Effector memory CD4-positive, alpha-beta T cell (primary cell): ENCODE measurements at places on chromosomes 5 and 9.

- DNase-seq: no peak
These were observed 126.6 kb upstream of the TYRP1 start for GRCh38 chr9:12566404-12567090.

- no peak for DNase-seq
These were observed 85.7 kb upstream of the GRIA1 start for GRCh38 chr5:153404747-153405146.

GRCh38 chr5:116766470-116766947 lies 191.9 kb upstream of the SEMA6A start:
- no peak for DNase-seq

DNA sequence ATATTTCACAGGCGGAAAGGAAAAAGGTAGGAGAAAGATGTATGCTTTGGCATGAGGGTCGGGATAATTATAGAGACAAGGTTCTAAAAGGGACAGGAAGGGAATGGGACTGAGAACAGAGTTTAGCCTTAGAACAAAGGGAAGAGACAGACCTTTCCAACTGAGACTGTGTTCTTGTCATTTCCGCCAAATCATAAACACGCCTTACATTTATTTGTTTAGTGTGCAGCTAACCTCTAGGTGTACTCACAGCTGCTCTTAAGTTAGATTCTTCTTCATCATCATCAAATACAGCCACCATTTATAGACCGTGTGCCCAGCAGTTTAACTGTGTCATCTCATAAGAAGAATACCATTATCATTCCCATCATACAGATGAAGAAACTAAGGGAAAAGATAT lies 5.9 kb upstream of the DELE1 start:
- no peak for DNase-seq

DNA sequence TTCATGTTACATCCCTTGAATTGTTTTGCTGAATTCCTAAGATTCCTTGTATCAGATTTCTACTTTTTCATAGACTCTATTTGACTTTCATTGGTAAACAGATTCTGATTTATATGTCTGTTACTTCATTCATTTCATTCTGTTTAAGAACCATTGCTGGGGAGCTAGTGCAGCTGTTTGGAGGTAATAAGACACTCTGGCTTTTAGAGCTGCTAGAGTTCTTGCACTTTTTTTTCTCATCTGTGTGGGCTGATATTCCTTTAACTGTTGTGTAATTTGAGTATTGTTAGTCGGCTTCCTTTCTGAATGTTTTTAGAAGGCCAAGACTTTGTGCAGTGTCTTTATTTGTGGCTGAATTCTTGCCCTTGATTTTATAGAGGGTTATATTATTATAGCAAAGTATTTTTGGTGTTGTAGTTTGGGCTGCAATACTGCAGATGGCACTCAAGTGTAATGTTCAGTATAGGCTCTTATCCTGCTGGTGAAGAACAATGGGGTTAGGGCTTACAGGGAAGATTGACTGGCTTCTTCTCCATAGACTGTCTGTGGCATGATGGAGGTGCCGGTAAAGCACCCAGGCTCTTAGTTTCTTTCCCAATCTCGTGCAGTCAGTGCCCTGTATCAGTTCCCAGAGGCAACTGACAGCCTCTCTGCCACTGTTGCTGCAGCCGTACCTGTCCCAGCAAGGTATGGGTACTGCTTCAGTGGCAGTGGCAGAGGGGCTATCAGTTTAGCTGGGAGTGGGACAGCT lies 162.2 kb downstream of the OXCT1 start:
- DNase-seq: no peak

- DNase-seq: no peak
These were observed 149.8 kb upstream of the RAPGEF1 start for GRCh38 chr9:131889437-131890251.

DNA sequence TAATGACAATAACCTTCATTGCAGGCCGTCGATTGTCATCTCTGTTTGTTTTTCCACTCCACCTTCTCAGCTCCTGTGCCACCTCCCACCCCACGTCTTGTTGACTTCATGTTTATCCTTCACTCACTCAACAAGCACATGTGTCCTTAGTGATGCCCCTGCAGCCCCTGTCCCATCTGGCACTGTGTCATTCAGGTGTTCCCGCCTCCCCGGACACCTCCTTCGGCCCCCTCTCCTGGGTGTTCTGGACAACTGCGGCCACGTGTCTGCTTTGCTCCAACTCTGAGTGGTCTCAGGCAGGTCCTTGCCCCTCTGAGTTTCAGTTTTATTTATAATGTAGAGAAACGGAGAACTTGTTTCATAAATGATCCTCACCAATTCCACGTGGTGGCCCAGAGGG lies 91.0 kb upstream of the COL5A1 start:
- no peak for DNase-seq

DNA sequence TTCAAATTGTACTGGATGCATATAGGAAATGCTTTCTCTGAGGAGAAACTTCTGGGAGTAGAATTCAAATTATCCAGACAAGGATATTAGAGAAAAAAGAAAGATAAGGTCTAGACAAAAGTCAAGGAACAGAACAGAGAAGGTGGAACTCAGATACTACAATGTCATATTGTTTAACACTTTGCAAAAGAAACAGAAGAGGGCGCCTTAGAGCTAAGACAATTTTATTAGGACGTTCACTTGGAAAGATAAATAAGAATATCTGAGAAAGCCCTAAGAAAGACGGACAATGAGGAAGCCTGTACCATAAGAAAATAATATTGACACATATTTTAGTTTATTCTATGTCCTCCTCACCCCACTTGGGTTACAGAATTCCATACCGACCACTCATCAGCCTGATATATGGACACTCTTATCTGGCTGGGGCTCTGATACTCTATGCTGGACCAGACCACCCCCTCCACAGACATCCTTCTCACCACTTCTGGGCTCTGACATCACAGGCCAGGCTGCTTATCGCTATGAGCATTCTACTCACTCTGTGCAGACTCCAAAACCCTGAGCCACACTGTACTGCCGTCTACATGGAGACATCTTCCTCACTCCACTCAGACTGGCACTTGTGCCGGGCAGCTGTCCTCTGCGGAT lies 9.1 kb upstream of the AK3 start:
- no peak for DNase-seq

- no peak for DNase-seq
These were observed 157.6 kb downstream of the CD180 start for GRCh38 chr5:67038817-67039603.

- no peak for DNase-seq
These were observed 10.5 kb upstream of the IRF1 start for GRCh38 chr5:132500931-132501628.
